ENCODE measurements at places on chromosomes 11 and 22.

- peak; percentile 69 for DNase-seq
Observed at GRCh38 chr11:72069787-72070251, 10.5 kb downstream of the NUMA1 start.

- no peak for DNase-seq
Observed at GRCh38 chr11:34151166-34151565, 45.7 kb downstream of the NAT10 start.

DNA sequence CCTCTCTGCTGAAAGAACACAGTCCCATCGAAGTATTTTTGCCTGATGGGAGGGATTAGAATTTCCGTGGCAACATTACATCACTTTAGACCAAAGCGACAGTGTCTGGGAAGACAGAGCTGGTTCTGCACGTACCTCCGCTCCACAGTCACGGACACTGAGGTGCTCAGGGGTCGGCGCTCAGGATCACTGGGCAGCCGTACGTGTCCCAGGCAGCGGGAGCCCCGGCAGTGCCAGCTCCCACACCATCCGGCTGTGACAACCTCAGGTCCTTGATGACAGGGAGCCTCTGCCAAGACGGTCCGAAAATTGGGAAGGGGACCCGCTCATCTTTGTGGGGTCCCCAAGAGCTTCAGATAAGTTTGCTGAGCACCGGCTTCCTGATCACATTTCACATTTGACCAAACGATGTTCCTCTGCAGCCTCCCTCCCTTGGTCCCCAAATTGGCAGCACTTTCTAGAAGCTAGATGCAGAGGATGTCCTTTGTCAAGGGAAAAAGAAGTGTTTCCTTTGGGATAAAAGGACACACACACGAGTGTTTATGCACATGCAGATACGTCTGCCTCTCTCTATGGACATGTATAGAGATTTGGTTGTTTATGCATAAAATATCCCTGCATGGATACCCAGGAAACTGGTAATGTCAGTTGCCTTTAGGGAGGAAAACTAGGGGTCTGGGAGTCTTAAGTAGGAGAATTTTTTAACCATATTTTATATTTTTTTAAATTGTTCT is 61.6 kb upstream of the LINC01488 start:
- DNase-seq = no peak

GRCh38 chr22:48154943-48155240 is 1392.4 kb downstream of the TBC1D22A start:
- no peak for DNase-seq

DNA sequence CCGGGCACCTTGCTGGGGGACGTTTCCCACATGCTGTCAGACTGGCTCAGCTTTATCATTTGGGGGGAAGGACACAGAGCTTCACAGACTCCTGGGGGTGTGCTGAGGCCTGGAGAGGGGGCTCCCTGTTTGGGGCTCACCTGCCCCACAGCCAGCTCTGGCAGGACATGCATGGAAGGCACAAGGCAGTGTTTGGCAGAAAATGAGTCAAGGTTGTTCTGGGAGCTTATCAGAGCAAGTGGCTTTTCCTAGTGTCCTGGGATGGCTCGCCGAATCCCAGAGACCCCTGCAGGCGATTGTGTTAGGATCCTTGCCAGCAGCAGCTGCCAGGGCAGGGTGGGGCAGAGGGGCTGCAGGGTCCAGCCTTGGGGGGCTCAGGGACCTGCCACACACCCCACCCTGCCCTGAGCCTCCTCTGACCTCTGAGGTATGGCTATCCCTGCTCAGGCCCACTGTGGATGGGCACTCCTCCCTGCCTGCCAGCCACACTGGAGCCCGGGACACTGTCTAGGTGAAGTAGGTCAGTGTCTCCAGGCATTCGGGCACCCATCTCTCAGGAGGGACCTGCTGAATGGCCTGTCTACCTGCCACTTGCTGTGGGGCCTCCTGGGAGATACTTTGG is 1323.0 kb downstream of the BRD1 start:
- no peak for DNase-seq
